Panc1 (cell line): ENCODE measurements at places on chromosomes 16 and 17. TPM values are rescaled to one million over a fixed set of nuclear protein-coding genes. Genes with fewer than 3 reads are reported as not detected.

MYH8 gene
- not detected for total RNA-seq

RRAD gene
- 4.3 TPM for total RNA-seq

NPW gene
- 15.3 TPM for total RNA-seq

IL17C gene
- not detected for total RNA-seq

ATP6V0D1 gene
- total RNA-seq = 70.8 TPM

CWC25 gene
- 13.6 TPM for total RNA-seq

HOXB6 gene
- 196 TPM for total RNA-seq

SLC6A2 gene
- 0.10 TPM for total RNA-seq

TMC7 gene
- total RNA-seq = 5.1 TPM

FBXO47 gene
- not detected for total RNA-seq

TERB1 gene
- total RNA-seq = not detected

ACACA gene
- total RNA-seq = 131 TPM

CD300LB gene
- total RNA-seq = not detected

NQO1 gene
- 147 TPM for total RNA-seq

ZDHHC1 gene
- total RNA-seq = 7.8 TPM

IRX3 gene
- total RNA-seq = 7.0 TPM

CSH1 gene
- total RNA-seq = not detected

CRHR1 gene
- total RNA-seq = 0.15 TPM

NOXO1 gene
- 4.0 TPM for total RNA-seq

NETO2 gene
- 38.2 TPM for total RNA-seq

ZP2 gene
- not detected for total RNA-seq

KRTAP4-1 gene
- total RNA-seq = not detected

APOBR gene
- total RNA-seq = 0.13 TPM

UMOD gene
- total RNA-seq = not detected

PRR35 gene
- 2.2 TPM for total RNA-seq

SSTR5 gene
- 2.8 TPM for total RNA-seq

CD300A gene
- 0.21 TPM for total RNA-seq

FBRS gene
- total RNA-seq = 103 TPM

CMTM2 gene
- not detected for total RNA-seq

KLHL10 gene
- total RNA-seq = not detected

MPV17L gene
- 10.4 TPM for total RNA-seq

RAB26 gene
- total RNA-seq = 92.2 TPM

ACSM2A gene
- not detected for total RNA-seq

EMP2 gene
- total RNA-seq = 13.8 TPM

CASKIN1 gene
- 4.5 TPM for total RNA-seq

DPEP3 gene
- not detected for total RNA-seq

TMC8 gene
- total RNA-seq = 1.4 TPM

NHLRC4 gene
- 4.0 TPM for total RNA-seq

ITGAD gene
- not detected for total RNA-seq

SEZ6L2 gene
- total RNA-seq = 70.7 TPM

SOX8 gene
- 1.8 TPM for total RNA-seq

SOX15 gene
- 0.33 TPM for total RNA-seq

ENO3 gene
- 23.4 TPM for total RNA-seq

TNFSF13 gene
- total RNA-seq = 2.3 TPM
